Breast epithelium (tissue), 4 donors: ENCODE measurements at places on chromosomes 2 and 18. TPM values are rescaled to one million over a fixed set of nuclear protein-coding genes. Genes with fewer than 3 reads are reported as not detected.

GRCh38 chr18:54388203-54389142, 30.8 kb downstream of the C18orf54 start:
- no peak for DNase-seq

Gene CACNB4
- total RNA-seq, result 1.6 TPM

Gene ZBTB7C
- total RNA-seq, result 26.5 TPM

GRCh38 chr2:180707175-180707883, 273.1 kb upstream of the UBE2E3 start:
- no peak for DNase-seq

Gene EFEMP1
- total RNA-seq, result 445 TPM

Gene SATB2
- total RNA-seq, result 8.2 TPM

- no peak for DNase-seq
Observed at GRCh38 chr2:61471905-61472805, 1.3 kb upstream of the USP34 start.
